ENCODE measurements at places on chromosomes 5 and 9.

DNA sequence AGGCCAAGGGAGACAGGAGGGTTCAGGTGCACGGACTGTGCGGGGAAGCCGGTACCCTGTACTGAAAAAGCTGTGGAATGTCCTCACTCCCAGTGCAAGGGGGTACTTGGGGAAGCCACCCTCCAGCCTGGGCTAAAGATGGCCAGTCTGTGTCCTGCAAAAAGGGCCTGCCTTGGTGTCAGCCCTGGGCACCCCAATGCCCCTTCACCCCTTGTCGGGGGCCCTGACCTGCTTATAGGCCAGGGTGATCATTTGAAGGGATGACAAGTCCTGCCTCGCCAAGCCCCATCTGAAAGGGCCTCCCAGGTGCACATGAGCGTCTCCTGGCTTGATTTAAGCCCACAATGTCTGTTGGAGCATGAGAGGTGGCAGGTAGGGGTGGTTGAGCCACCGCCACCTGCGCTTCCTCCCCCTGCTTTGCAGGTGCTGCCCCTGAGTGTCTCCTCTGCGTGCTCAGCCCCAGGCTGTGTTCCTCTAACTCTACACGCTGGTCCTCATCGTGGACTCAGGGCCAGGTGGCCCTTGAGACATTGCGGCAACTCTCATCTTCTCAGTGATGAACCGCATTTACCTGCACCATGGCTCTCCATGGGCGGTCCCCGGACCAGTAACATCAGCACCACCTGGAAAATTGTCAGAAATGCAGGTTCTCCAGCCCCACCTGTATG, 97.0 kb downstream of the ANKRD33B start:
- no peak for DNase-seq

- no peak for DNase-seq
Observed at GRCh38 chr5:151557951-151558350, 33.2 kb downstream of the FAT2 start.

GRCh38 chr9:134276453-134277245, 49.6 kb upstream of the RXRA start:
- DNase-seq = no peak

DNA sequence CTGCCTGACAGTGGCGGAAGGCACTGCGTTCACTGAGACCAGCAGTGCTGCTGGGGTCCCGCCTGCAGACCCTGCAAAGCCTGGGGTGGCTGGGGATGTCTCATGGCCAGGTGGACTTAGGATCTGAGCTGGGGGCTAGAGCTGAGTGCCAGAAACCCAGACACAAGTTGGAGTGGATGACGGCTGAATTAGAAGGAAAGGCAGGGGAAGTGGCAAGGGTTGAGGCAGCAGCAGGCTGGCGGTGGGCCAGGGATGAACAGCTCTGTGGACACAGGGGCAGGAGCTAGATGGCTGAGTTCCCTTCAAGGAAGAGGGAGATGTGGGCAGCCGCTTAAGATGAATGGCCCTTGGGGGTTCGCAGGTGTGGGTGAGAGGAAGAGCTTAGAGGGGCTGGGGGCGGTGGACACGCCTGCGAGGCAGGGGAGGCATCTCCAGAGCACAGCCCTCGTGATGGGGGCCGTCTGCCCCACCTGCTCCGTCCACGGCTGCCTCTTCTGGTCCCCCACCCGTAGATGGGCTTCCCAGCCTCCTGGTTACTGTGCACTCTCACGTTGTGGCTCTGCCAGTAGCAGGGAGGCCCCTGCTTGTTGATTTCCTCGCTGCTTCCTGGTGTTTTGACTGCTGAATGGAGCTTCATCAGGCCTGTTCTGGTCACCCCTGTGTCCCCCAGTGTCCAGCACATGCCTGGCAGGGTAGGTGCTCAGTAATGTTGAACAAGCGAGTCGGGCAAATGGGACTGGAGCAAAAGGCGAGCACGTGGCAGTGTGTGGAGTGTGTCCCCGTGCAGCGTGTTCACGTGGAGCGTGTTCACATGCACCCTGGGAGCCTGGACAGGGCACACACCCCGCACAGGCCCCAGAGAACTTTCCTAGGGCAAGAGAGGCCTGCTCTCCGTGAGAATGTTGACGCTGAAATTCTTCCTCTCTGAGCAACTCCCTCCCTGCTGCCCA, 168.2 kb downstream of the CACNA1B start:
- no peak for DNase-seq

All from cortex of kidney (tissue), 1 donor.